ENCODE measurements at places on chromosomes 2 and 18.

- no peak for DNase-seq
Observed at GRCh38 chr2:207663870-207664545, 38.8 kb upstream of the METTL21A start.

DNA sequence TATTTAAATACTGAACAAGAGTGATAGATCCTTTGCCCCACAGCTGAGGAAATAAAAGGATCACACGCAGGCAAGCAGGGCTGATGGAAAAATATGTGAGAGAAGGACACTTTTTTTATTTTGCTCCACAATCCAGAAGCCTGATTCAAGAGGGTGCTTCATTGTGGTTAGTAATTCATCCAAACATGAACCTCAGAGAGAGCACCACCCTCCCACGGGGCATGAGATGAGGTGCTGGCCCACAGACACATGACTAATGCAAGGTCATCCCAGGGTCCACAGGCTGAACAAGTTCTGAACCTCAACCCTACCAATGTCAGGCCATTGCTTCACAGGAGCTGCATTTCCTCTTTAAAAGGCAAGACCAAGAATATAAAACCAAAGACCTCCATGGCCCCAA is 239.6 kb downstream of the MREG start:
- DNase-seq = no peak

DNA sequence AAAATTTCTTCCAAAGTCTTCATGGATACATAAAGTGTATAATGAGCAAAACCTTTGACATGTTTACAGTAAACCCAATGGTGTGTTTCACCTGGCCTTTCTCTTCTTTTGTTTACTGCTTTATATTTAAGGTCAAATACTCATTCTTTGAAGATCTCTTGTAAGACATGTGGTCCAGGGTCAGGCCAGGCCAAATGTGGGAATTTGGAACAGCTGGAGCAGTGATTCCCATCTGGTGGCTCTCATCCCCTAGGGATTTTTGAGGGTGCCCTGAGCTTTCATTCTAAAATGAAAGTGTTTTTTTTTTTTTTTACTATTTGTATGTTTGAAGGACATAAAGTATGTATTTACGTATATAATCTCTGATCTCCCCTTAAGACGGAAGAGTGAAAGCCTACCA is 13.8 kb upstream of the MGAT5 start:
- DNase-seq = no peak

DNA sequence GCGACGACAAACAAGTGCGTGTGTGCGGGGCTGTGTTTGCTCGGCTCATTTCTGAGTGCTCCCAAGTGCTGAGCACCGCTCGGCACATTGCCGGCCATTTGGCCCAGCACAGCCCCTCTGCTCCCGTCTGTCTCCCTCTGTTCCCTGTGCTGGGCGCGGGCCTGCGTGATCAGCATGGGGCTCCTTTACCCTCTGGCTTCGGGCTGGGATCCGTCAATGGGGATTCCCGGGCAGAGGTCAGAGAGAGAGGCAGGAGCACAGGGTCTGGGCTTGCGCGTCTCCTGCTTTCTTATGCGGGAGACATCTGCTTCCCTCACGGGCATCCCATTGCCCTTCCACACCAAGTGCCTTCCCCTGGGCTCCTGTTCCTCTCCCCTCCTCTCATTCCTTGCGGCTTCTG is 234.0 kb downstream of the ACKR3 start:
- no peak for DNase-seq

DNA sequence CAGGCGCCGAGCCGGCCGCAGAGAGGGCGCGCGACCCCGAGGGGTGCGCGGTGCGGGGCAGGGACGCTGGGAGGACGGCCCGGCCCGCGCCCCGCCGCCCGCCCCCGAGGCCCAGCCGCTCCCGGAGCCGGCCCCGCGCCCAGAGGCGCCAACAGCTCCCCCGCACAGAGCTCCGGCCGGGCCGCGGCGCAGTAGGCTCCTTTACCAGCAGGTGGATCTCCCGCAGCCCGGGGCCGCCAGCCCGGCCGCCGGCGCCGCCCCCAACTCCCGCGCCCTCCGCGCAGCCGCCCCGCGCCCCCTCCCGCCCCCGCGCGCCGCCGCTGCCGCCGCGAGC is 258 bp downstream of the MGAT4A start:
- DNase-seq = peak; percentile 25

DNA sequence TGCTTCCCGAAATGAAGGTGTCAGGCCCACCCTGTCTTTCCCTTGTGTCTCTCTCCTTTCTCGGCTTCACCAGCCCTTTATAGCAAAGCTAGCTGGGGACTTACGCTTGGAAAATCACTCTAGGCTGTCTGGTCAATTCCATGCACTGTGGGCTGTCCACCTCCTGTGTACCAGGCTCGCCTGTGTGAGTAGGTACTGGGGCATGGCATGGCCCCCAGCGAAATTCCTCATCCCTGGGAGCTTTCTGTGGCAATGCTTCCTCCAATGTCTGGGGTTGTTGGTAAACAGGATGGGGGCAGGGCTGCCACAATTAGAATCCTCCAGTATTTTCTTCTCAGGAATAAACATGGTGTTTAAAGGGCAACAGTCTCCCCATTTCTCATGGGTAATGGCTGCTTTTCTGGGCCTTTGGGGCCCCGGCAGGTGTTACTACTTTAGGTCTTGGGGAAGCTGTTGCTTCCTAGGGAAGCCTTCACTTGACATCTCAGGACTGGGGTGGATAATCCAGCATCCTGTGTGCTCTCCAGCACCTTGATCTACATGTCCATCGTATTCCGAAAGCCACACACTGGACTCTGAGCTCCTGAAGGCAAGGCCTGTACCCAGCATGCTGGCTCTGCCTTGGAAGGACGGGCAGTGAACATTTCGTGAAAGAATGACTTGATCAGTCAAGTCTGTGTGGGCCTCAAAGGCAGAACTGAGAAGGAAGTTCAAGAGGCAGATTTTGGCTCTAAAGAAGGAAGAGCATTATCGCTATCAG is 21.1 kb downstream of the RHOB start:
- no peak for DNase-seq

DNA sequence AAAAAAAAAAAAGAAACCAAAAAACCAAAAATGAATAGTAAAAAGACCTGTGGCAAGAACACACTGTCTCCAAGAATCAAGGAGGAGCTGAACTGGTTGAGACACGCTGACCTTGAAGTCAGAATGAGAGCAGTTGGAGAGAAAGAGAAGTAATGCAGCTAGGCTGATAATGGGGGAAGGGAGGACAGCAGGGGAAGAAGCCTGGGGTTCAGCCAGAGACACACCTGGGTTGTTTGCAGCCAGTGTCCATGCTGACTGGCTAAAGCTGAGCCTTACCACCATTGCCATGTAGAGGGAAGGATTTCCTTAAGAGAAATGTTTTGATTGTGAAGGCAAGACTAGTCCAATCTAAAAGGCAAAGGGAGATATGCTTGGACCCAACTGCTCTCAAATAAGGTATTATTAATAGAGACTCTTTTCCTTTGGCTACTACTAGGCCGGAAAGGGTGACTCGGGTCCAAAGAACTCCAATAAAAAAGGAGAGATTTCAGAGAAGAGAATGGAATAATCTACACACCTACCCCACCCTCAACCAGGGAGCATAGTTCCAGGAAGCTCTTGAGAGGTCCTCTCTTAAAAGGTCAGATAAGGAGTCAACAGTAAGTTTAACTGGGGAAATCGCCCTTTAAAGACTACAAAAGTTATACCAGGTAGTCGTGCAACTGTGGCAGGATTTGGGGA is 25.2 kb upstream of the REL start:
- no peak for DNase-seq

GRCh38 chr18:77052983-77053309 is 79.6 kb downstream of the MBP start:
- DNase-seq = no peak

DNA sequence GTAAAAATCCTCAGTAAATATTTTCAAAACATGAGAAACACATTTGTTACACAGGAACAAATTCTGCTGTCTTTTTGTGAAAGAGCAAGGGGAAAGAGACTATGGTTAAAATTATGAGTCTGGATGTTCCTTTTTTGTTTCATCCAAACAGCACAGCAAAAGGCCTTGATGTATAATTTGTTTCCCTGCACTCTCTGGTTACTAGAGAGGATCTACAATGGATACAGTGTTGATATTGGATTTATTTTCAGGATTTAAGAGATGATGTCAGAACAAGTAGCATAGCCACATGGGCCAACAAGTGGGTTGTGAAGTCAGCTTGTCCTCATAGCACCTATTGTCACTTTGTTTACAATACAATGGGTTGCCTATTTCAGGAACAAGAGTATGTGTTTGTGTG is 11.3 kb upstream of the ERBB4 start:
- no peak for DNase-seq

DNA sequence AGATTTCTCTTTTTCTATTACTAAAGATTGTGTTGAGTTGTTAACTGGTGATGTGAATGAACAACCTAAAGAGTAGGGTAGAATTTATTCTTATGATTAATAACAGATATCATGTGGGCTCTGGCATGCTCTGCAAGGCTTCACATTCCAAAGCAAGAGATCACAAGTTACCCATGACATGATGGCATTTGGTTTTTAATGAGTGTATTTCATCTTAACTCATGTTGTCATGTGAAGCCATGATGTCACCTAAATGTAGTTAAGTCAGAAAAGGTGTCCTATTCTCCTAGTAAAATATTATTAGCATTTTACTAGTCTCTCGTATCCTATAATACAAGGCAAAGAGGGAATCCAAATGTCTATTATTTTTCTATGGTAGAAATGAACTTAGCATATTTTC is 678.0 kb downstream of the ARHGAP15 start:
- DNase-seq = no peak
